ENCODE measurements at places on chromosomes 1 and 21.
A peak's percentile ranks its signal among the peaks of the same experiment; 100 is the strongest.

GRCh38 chr1:156571261-156571852 is 1.0 kb downstream of the IQGAP3 start:
- no peak for DNase-seq

DNA sequence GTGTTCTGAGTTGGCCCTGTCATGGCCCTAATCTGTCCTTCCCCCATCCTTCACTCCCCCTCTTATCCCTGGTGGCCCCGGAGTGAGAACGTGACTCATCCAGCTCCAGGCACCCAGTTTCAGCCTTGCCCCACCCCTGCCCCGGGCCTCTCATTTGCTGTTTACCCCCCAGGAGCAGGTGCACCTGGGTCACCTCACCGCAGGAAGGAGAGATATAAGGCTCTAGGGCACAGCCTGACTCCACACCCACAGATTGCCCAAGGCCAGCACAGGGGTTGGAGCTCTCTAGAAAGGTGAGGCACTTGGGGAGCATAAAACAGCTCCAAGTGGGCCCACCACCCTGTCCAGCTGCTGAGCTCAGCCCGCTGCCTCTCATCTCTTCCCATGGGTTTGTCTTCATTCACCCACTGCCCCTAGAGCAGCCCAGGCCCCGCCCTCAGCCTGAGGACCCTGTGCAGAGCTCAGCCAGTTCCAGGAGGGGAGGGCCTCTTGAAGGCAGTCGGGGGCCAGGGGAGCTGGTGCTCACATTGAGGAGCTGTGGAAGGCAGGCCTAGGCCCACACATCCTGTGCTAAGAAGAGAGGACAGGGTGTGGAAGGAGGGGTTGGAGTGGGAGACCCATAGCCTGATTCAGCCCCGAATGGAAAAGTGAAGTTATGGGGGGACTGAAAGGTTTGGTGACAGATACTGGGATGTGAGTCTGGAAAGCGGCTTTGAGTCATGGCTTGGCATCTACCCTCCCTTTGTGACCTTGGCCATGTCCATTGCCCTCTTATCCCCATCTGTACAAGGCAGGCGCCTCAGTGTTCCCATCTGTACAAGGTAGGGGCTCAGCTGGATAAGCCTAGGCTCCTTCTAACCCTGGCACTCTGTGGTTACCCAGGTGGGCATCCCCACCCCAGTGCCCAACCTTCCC is 16.1 kb upstream of the GPR37L1 start:
- peak; percentile 28 for DNase-seq

DNA sequence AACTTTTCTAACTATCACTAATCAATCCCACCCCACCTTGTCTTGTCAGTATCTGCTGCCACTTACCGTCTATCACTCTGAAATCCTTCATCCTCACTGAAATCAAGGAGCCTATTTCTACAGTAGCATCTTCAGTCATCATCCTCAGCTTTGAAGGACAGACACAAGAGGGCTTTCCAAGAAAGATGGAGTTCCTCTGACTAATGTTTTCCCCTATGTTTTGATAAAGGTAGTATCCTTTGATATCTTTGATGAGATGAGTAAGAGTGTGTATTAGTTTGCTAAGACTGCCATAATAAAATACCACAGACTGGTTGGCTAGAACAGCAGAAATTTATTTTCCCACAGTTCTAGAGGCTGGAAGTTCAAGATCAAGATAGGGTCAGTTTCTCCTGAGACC is 101.8 kb upstream of the VAV3 start:
- DNase-seq = no peak

GRCh38 chr1:167790117-167790516 is 68.3 kb downstream of the MPZL1 start:
- DNase-seq = no peak

DNA sequence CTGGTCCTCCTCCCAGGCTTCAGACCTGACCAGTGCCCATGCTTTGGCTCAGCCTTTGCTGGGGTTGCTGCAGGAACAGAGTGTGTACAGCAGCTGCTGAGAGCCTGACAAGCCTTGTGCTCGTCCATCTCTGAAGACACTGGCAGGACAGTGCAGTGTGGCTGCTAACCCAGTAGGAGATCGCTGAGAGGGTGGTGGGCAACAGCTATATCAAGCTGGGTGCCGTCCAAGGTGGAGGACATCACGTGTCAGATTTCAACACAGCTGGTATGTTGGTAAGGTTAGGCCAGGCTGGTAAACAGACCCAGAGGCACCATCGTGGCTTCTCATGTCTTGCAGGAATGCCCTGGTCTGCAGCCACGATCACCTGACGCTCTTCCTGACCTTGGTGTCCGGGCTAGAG is 17.9 kb upstream of the SLC25A34 start:
- no peak for DNase-seq

GRCh38 chr1:220076861-220077762 is 12.5 kb downstream of the BPNT1 start:
- no peak for DNase-seq

DNA sequence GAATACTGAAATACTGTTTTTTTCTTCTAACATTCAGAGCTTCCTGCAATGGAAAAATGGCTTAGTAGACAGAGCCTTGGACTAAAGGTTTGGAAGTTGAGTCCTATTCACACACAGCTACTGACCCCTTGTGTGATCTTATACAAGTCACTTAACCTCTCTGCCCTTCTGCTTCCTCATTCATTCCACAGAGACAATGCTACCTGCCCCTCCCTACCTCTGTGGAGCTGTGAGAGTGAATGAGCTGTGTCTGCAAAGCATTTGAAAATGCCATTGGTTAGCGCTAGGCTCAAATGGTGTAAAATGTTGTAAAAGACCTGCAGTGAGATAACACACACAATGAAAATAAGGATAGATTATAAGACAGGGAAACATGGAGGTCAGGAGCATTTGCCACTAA is 214.4 kb downstream of the BARHL2 start:
- DNase-seq = no peak

DNA sequence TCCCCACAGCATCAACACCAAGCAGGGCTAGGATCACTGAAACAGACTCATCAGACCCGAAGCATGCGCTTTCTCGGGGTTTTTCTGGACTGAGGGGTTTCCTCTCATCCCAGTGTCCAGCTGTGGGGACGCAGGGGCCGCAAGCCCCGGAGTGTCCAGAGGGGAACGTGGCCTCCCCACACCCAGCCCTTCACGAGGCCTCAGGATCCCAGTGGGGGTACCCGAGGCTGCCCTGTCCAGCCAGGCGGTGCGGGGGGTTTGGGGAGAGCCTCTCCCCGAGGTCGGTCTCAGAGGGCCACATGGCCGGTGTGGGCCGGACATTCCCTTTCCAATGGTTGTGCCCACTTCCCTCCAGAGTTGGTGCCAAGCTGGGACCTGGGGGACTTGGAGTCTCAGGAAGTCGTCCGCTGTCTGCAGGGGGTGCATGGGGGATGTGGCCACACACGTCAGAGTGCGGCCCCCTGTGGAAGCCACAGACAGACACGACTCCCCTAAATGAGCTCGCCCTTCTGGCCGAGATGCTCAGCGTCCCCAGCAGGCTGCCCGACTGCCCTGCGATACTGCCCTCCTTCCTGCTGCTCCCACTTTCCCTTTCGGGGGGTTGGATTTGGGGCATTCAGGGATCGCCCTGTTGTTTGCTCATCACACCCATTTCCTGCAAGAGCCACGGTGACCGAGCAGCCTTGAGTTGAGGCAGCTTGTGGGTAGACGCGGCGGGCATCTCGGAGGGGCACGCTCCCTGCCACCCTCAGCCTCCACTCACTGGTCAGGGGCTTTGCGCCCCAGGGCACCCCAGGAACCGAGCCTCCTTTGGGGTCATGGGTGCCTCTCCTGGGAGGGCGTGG is 4.1 kb downstream of the COL6A1 start:
- no peak for DNase-seq

DNA sequence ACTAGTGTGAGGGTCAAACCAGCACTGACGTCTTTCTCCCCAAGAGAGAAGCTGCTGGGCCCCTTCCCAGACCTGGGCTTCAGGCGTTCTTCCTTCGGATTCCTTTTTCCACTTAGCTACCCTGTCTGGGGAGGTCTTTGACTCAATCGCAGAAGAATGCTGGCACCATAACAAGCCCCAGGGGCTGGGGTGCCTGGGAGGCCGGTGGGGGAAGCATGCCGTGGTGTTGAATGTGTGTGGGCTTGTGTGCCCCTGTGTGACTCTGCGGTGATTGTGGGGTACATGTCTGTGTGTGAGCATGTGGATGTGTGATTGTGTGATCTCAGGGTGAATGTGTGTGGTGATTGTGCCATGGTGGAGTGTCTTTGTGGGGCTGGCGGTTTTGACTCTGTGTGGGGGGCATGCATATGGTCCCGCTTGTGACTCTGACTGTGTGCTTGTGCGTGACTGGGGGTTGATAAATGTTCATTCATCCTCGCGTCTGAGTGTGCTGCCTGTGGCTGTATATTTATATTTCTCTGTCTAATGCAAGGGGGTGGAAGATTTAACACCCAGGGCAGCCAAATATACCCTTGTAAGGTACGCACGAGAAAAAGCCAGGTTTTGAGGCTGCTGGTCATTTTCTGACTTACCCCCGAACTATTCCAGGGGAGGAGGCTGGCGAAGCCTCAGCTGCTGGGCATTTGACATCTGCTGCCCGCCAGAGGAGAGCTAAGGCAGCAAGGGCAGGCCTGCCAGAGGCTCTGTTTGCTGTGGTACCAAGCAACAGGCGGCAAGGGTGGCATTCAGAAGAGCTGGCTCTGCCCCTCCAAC is 1.1 kb upstream of the SYNC start:
- DNase-seq = no peak

- no peak for DNase-seq
Measured at GRCh38 chr1:112788561-112788960, 73.4 kb upstream of the PPM1J start.

Measured in COR-L47 (cell line).